Stimulated activated CD4-positive, alpha-beta T cell treated with anti-CD3 and anti-CD28 coated beads, Interleukin-15, amount 100 ng/mL, for 24 hours (primary cell): ENCODE measurements at places on chromosomes 1 and 21.

DNA sequence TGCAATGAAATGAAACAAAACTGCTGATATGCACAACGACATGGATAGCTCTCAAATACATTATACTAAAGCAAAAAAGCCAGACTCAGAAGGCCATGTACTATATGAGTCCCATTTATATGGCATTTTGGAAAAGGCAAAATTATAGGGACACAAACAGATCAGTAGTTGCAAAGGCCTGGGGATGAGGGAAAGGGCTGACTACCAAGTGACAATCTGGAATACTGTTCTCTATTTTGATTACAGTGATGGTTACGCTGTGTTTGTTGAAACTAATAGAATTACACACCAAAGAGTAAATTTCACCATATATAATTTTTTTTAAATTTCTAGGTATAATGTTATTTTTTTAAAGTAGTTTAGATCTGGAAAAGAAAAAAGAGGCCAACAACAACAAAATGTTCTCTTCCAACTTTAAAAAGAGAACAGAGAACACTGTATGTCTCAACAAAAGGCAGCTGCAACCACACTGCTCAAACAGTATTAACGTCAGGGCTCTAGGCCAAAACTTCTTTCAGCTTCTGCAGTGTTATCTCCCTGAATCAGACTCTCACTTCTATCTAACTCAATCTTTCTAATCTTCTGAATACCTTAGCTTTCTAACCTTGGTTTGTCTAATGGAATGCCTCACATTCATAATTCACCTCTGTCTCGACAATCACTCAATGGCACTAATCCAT is 75.8 kb downstream of the FOXJ3 start:
- no peak for DNase-seq

DNA sequence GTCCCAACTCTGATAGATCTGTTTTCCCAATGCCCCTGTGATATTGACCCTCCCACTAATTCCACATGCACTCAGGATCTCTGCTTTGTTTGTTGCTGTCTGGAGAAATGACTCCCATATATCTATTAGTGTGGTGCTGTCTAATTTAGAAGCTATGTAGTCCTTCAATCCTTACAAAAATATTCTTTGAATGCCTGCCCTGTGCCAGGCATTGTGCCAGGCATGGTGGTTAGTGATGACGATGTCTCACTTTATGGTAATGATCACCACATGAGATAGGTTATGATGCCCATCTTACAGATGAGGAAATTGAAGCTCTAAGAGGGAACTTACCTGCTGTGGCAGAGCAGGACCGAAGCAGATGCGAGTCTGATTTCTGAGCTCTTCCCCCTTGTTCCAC is 12.9 kb downstream of the MYOG start:
- no peak for DNase-seq

GRCh38 chr1:218363141-218363540 is 18.0 kb downstream of the TGFB2 start:
- DNase-seq: no peak

- peak; percentile 46 for DNase-seq
Observed at GRCh38 chr21:44919913-44920693, 596 bp downstream of the ITGB2 start.
